ENCODE measurements at places on chromosomes 5 and 9.

DNA sequence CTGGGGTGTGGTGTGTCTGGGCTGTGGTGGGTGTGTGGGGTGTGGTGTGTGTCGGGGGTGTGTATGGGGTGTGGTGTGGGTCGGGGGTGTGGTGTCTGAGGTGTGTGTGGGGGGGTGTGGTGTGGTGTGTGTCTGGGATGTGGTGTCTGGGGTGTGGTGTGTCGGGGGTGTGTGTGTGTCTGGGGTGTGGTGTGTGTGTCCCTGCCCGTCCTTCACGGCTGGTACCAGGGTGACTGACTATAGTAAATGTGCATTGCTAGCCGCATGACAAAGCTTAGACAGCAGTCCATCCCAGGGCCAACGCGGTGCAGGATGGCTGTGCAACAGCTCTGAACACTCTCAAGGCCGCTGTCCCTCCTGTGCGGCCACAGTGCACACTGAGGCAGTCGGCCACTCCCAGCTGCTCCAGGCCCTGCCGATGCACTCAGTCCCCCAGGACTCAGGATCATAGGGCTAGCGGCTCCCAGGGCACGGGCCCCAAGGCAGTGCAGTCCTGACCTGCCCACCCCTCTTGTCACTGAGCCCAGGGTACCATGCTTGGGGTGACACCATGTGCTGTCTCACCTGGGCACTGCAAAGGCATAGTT lies 54.0 kb downstream of the SECISBP2 start:
- no peak for DNase-seq

- no peak for DNase-seq
These were observed 1.0 kb downstream of the ZDHHC11 start for GRCh38 chr5:849651-850301.

GRCh38 chr5:159052401-159053011 lies 47.2 kb downstream of the EBF1 start:
- no peak for DNase-seq

- DNase-seq, result peak; percentile 81
These were observed 23.4 kb downstream of the WWC1 start for GRCh38 chr5:168314735-168315411.

DNA sequence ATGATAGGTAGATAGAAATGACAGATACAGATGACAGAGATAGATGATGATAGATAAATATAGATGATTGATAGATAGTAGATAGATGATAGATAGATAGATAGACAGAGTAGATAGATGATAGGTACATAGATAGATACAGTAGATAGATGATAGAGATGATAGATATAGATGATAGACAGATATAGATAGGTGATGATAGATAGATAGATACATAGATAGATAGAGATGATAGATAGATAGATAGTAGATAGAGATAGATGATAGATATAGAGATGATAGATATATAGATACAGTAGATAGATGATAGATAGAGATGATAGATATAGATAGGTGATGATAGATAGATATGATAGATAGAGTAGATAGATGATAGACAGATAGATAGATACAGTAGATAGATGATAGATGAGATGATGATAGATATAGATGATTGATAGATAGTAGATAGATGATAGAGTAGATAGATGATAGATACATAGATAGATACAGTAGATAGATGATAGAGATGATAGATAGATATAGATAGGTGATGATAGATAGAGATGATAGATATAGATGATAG lies 95.7 kb upstream of the SMIM23 start:
- no peak for DNase-seq

GRCh38 chr5:113232221-113232620 lies 202.6 kb downstream of the TSSK1B start:
- DNase-seq, result no peak

DNA sequence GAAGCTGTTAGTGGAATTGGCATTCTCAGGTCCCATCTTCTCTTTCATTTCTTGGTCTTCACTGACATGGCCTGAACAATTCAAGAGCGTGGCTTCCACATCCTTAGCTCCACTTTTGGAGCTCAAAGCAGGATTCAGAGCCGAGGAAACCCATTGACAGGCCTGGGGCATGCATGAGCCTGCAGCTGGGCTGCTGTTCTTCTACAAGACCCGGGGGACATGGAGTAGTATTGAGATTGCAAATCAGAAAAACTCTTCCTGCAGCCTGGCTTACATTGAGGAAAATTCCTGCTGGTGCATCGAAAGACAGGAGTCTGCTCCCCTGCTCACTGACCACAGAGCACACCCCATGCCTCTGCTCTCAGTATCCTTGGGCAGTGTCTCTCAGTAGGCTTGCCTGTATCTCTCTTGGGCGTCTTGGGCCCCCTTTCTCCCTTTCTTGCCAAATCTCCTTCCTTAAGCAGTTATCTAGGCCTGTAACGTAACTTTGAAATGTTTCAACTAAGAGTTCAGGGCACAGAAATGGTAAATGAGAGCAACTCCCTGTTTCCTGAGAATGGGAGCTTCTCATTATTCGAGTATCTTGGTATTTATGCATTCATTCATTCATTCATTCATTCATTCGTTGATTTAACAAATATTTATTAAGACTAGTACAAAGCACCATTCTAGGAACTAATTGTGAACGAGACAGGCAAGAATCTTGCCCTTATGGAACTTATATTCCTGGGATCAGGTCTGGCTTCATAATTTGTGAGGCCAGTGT lies 603.6 kb upstream of the CLINT1 start:
- DNase-seq, result no peak

DNA sequence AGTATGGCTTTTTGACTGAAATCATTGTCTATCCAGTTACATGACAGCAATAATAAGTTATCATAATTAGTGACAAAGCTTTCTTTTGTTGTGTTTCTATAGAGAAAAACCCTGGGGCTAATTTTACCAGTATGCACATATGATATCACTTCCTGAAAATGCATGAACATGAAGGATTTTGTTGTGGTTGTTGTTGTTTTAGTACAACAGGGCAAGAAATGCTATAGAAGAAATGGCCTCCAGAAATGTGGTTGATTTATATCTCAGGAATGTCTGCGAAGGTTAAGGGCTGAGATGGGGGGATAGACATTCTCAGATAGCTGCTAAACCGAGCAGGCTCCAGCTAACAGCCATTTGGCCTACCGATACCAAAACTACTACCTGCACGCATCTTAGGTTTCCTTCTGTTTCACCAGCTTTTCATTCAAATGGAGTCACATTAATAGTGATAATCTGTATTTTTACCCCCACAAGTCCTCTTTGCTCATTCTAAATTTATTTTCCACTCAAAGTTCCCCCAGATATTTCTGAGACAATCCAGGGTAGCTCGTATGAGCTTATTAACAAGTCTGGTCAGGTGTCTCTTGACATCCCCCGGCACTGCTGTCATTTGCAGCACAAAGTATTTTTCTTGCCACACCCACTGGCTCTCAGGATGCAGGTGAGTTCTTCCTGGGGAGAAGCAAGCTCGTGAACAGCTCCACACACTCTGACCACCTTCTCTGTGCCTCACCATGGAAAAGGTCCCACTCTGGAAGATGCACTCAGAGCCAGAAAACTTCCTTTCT lies 232.4 kb upstream of the GAS1 start:
- DNase-seq, result peak; percentile 70

- peak; percentile 7 for DNase-seq
These were observed 38.0 kb upstream of the PRDM12 start for GRCh38 chr9:130626249-130626996.

Measured in iris pigment epithelial cell (primary cell).